ENCODE measurements at places on chromosomes 2 and 18.
A peak's percentile ranks its signal among the peaks of the same experiment; 100 is the strongest.

GRCh38 chr2:134235510-134236144, 18.2 kb upstream of the MGAT5 start:
- no peak for DNase-seq

GRCh38 chr2:6724605-6725140, 141.0 kb downstream of the CMPK2 start:
- no peak for DNase-seq

DNA sequence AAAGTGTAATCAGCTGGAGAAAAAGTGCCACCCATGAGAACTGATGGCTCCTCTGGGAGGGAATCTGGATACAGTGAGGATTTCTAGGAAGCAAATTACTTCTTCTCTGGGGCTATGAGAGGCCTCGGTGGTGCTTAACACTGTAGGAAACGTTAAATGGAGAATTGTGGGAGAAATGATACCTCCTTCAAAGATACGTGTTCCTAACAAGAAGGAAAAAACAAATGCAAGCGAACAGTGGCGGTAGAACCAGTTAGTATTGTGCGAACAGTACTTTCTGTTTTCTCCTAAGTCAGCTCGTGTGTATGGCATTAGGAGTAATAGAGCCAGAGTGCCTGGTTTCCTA, 587 bp upstream of the MTIF2 start:
- no peak for DNase-seq

DNA sequence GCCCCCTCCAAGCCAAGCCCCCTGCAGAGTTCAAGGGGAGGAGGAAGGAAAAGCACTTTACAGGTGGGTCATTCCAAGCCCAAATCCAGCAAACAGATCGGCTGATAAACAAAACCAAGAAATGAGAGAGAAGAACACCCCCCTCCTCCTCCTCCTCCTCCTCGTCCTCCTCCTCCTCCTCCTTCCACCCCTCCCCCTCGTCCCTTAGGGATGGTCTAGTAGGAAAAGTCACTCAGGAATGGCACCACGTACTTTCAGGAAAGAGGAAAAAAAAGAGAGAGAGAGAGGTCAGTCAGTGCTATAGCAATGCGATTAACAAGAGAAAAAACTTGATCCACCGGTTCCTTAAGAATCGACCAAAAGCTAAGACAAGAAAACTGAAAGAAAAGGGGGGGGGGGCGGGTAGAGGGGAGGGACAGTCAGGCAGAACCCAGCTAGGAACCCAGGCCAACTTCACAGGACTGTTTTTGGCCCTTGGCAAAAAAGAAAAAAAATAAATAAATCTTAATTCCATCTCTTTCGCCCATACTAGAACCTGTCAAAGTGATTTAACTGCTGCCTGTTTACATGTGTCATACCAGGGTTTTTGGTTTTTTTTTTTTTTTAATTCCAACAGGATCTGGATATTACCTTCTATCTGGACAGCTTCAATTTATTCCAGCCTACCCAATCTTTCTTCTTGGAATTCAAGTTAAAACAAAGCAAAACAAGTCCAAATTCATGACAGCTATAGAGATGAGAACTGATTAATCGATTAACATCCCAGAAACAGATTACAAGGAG, 906 bp downstream of the IKZF2 start:
- no peak for DNase-seq

DNA sequence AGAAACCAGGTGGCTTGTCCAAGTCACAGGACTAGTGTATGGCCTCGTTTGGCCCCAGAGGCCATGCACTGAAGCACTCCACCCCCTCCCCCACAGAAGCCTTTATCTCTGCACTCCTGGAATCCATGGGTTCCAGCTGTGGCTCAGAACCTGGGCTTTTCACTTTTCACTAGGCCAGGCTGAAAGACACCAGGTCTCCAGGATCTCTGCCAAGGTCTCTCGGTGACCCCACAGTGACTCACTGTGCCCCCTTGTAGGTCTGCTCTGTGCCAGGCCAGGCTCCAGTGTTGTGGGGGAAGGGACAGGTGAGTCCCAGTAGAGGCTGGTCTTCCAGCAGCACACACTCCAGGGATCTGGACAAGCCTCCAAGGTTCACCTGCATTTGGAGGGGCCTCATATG, 31.0 kb upstream of the GLI2 start:
- DNase-seq = no peak

- DNase-seq = no peak
Observed at GRCh38 chr2:17857021-17857420, 21.4 kb upstream of the KCNS3 start.

DNA sequence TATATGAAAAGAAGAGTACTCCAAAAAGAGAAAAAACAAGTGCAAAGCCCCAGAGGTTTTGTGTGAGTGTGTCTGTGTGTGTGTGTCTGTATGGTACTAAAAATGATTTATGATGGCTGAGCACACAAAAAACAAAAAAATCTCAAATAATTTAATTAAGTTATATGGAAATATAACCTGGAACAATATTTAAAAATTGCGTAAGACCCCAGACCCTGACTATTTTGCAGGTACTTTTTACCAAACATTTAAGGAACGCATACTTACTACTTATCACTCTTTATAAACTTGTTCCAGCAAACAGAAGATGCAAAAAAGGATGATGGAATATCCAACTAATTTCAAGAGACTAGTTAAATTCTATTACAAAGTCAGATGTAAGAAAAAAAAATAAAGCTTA, 317.4 kb upstream of the KCNH7 start:
- DNase-seq = no peak

DNA sequence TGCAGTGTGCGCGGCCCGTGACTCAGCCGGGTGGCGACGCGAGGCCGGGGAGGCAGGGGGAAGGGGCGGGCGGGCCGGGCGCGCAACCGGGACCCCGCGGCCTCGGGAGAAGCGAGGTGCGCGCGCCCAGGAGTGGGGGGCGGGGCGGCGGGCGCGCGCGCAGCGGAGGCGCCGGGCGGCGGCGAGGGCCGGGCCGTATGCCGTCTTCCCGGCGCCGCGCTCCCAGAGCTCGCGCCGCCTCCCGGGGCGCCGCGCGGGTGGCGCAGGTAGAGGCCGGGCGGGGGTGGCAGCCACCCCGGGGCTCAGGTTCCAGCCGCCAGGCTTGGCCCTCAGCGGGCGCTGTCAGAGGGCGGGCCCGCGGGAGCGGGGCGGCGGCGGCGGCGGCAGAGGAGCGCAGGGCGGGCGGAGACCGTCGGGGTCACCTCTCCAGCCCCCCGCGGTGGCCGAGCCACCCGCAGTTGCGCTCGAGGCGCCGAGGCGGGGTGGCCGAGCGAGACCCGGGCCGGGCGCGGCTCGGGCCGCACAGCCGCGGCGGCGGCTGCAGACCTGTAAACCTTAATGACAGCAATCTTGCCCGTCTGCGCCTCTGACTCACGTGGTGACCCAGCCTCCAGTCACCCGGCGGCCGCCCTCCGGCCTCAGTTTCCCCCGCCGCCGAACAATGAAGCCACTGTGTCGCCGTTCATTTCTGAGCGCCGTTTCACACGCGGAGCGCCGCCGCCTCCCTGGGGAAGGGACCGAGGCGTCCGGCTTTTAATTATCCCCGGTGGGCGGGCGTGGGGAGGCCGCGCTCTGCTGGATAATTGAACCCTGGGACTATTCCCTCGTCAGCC, 25.3 kb upstream of the SMAD7 start:
- DNase-seq = no peak

- DNase-seq = no peak
Observed at GRCh38 chr2:180728928-180729559, 251.4 kb upstream of the UBE2E3 start.

DNA sequence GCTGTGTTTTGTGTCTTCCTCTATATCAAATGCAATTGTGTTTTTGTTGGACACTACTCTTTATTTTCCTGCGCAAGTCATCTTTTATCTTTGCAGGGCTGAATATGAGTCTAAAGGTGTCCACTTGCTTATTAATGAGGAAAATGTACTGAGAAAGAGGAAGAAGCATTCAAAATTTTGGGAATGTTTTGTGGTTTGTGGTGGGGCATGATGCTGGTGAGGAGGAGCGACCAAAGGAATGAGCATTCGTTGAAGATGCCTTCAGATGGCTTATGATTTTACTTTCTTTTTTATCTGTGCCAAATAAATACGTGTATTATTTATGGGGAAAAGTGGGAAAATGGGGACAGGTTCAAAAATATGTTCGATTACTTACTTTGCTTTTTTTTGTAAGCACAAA, 63.9 kb upstream of the SMIM21 start:
- no peak for DNase-seq

- DNase-seq = no peak
Observed at GRCh38 chr2:9693196-9693491, 62.3 kb upstream of the YWHAQ start.

- DNase-seq = peak; percentile 13
Observed at GRCh38 chr2:202034249-202035088, 814 bp downstream of the FZD7 start.

- DNase-seq = no peak
Observed at GRCh38 chr2:149039213-149039724, 770 bp downstream of the LYPD6B start.

- no peak for DNase-seq
Observed at GRCh38 chr18:41501848-41502247, 453.2 kb upstream of the PIK3C3 start.

DNA sequence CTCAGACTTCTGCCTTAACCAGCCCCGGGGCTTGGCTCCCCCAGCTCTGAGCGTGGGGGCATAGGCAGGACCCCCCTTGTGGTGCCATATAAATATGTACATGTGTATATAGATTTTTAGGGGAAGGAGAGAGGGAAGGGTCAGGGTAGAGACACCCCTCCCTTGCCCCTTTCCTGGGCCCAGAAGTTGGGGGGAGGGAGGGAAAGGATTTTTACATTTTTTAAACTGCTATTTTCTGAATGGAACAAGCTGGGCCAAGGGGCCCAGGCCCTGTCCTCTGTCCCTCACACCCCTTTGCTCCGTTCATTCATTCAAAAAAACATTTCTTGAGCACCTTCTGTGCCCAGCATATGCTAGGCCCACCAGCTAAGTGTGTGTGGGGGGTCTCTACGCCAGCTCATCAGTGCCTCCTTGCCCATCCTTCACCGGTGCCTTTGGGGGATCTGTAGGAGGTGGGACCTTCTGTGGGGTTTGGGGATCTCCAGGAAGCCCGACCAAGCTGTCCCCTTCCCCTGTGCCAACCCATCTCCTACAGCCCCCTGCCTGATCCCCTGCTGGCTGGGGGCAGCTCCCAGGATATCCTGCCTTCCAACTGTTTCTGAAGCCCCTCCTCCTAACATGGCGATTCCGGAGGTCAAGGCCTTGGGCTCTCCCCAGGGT, 5.5 kb downstream of the CTDSP1 start:
- DNase-seq = no peak

GRCh38 chr18:59340312-59340711, 18.8 kb downstream of the LMAN1 start:
- DNase-seq = no peak

GRCh38 chr2:238106339-238106697, 6.2 kb downstream of the ESPNL start:
- no peak for DNase-seq

DNA sequence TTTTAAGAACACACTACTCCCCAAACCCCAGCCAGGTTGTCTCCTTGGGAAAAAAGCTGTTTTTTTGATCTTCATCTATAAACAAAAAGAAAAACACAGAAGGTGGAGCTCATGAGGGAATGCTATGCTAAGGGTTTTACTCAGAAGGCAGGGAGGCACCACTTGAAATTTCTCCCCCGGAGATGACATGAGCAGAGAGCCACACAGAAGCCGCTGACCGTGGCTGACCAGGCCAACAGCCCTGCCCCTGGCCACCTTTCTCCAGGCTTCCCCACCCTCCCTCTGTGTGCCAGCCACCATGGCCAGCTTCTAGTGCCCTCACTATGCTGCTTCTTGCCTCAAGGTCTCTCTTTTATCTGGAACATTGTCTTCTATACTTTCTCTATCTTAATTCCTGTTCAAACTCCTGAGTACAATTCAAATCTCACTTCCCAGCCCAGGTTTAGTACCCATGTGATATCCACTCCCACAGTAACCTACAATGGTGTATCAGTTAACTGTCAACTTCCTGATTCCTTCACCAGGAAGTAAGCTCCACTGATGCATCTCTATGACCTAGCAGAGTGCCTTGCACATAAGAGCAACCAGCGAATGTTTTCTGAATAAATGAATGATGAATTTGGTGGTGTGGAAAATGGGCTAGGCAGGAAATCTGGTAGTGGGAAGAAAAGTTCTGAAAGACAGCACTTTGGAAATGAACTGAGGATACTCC, 15.3 kb downstream of the LAPTM4A start:
- no peak for DNase-seq

GRCh38 chr18:14971461-14972185, 223.7 kb downstream of the ANKRD30B start:
- DNase-seq = no peak

DNA sequence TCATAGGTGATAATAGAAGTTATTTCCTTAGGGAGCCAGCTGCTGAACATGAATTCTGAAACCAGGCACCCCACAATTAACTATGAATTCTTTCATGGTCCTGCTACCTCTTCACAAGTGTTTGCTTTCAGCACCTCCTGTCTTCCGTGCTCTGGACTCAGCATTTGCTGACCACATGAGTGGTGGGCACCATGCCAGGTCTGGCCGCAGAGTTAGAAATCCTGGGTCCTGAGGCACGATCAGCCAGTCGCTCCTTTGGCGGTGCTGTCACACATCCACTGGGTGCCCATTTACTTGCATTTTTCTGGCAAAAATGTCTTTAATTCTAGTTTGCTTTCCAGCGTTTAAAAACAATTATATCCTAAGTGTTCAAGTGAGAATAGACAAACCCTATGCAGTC, 196.4 kb upstream of the PXDN start:
- DNase-seq = no peak

DNA sequence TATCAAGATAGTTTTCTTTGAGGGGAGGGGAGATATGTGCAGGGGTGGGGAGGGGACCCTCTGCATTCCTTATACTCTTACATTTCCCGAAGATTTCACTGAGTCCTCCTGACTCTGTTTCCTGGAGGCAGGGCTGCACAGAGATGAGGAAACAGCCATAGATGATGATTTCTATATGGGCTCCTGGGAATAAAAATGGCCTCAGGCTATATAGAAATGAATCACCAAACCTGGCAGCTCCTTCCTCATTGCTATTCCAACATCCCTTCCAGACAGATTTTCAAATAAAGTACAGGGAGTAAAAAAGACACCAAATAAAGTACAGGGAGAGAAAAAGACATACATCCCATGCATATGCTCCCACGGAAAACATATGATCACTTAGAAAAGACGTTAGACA, 474.8 kb upstream of the RAB6C start:
- no peak for DNase-seq

DNA sequence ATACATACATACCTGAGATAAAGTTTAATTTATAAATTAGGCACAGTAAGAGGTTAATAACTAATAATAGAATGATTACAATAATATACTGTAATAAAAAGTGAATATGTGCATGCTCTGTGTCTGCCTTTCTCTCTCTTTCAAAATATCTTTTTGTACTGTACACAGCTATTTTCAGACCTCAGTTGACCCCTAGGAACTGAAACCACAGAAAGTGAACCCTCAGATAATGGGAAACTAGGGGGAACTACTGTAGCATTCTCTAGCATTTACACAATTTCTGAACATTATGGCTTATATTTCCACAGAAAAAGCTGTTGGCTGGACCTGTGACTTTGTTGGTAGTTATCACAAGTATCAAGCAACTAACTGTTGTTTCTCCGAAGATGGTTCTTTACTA, 25.9 kb downstream of the WDR75 start:
- DNase-seq = no peak

GRCh38 chr2:18991177-18992168, 366.9 kb downstream of the OSR1 start:
- no peak for DNase-seq

GRCh38 chr2:168889635-168890005, 610 bp downstream of the SPC25 start:
- DNase-seq = no peak
